ENCODE measurements at places on chromosomes 6 and 20. TPM values are rescaled to one million over a fixed set of nuclear protein-coding genes. Genes with fewer than 3 reads are reported as not detected.

The DUSP15 gene
- 4.1 TPM for total RNA-seq

DNA sequence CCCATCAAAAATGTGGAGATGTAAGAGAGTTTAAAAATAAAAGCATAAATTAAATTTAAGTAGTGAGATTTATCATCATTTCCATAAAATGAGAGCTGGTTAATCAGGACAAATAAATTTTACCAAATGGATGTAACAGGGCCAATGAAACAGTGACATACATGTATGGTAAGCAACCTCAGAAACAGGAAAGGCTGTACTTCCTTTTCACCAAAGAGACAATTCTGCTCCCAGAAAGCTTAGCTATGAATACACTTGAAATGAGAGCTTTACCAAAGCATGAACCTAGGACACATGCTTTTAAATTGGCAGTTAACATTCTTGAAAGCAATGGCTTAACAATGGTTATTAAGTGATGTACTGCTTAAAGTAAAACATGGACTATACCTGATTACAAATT lies 12.1 kb upstream of the UBE2J1 start:
- H3K27ac ChIP-seq, result no peak overlapping the region
- DNase-seq, result no peak
- no peak overlapping the region for H3K4me3 ChIP-seq
- no peaks in the 10 kb centered on the region for H3K27me3 ChIP-seq
- no peaks in the 10 kb centered on the region for H3K36me3 ChIP-seq

DNA sequence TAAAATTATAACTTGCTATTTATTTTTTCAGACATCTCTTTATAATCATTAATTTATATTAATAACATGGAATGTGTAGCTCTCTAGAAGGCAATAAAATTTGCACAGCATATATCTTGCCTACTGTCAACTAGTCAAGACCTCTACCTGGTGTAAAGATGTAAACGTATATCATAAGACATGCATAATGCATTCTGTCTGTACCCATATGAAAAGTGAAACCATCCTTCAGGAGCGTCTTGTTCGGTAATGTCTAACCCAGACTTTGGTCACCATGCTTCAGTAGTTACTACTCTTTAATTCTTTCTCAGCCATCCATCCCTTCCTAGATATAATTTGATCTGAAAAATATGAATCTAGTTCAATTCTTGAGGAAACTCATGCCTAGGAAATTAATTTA lies 21.0 kb downstream of the CEP43 start:
- H3K27ac ChIP-seq, result no peak overlapping the region
- DNase-seq, result no peak
- no peak overlapping the region for H3K4me3 ChIP-seq
- H3K4me1 ChIP-seq, result no peaks in the 10 kb centered on the region
- H3K36me3 ChIP-seq, result peaks cover 10% of the 10 kb centered on the region

DNA sequence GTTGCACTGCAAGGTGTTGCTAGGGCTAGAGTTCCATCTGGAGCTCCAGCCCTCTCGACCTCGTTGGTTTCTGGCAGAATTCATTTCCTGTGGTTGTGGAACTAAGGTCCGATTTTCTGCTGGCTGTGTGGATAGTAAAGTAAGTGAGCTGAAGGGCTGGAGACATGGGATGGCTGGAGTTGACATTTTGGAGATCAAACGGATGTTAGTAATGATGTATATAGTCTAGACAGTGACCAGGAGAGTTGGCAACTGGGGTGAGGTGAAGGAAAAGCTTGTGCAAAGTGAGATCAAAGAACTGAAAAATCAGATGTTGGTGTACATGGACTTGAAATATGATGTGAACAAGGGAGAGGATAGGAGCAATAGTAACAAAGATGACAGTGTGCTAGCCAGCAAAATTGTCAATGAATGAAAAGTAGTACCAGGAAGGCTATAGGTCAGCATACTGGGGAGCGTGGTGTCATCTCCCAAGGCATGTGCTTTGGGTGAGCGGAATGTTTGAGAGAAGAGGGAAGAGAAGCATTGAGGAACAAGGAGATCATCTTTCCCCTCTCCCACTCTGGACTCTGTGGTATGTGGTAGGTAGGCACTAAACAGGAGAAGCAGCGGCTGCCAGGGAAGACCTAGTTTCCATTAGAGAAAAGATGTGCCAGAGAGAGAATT lies 7.8 kb downstream of the QRSL1 start:
- H3K27me3 ChIP-seq, result no peaks in the 10 kb centered on the region
- H3K36me3 ChIP-seq, result peaks cover 6% of the 10 kb centered on the region
- peaks cover 1% of the 10 kb centered on the region for H3K4me1 ChIP-seq
- H3K27ac ChIP-seq, result no peak overlapping the region
- no peak overlapping the region for H3K4me3 ChIP-seq
- DNase-seq, result no peak

GRCh38 chr6:57013521-57013926 lies 33.0 kb upstream of the KIAA1586 start:
- DNase-seq, result no peak
- no peaks in the 10 kb centered on the region for H3K4me1 ChIP-seq
- no peaks in the 10 kb centered on the region for H3K36me3 ChIP-seq

The CDSN gene
- total RNA-seq, result not detected

DNA sequence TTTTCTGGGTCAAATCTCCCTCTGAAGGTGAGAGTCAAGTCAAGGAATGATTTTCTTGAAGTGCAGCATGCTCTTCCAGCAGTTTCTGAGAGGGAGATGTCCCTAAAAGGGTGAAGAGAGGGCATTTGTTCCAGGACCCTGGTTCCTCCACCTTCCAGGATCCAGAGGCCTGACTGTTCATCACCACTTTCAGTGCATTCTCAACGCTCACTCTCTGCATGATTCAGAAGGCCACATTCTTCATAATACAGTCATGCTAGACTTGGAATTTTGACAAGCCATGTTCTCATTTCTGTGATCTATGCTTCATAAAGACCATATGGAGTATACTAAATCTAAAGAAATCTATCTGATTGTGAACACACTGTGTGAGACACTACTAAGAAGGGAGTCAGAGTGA lies 85.1 kb downstream of the PDE7B start:
- no peak for DNase-seq
- H3K4me1 ChIP-seq, result peaks cover 12% of the 10 kb centered on the region
- no peaks in the 10 kb centered on the region for H3K27me3 ChIP-seq
- no peaks in the 10 kb centered on the region for H3K36me3 ChIP-seq

GRCh38 chr20:1331801-1332453 lies 3.0 kb upstream of the SDCBP2 start:
- H3K27ac ChIP-seq, result peak overlapping the region; percentile 55
- DNase-seq, result no peak
- no peaks in the 10 kb centered on the region for H3K4me1 ChIP-seq
- no peaks in the 10 kb centered on the region for H3K27me3 ChIP-seq
- H3K36me3 ChIP-seq, result no peaks in the 10 kb centered on the region
- H3K4me3 ChIP-seq, result no peak overlapping the region

DNA sequence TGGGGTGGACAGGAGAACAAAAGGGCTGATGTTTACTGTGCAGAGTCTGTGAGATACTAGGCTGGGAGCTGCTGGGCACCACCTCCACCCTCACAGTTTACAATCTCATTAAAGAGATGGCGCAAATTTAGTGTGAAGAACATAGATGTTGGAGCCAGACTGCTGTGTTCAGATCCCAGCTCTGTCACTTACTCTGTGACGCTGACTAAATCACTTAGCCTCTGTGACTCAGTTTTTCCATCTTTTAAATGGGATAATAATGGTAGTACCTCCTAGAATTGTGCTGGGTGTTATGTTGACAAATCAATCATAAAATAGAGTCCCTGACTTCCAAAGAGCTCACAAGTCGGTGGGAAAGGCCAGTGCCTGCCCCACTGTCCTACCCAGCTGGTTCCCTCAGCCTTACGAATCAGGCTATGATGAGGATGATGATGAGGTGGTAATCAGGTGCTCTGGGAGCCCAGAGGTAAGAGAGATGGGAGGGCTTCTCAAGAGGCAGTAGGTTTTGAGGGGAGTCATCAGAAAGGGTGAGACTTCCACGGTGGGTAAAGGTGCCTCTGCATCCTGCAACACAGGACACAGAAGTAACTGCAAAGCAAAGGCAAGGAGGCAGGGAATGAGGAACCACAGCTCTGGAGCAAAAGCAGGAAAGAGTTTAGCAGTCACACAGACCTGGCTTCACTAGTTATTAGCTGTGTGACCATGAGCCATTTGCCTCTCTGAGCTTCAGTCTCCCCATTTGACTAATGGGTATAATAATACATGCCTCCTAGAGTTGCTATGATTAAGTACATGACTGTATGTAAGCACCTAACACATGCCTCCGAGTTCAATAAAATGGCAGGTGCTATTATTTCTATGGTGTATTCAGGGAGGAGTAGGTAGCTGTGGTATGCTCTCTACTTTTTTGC lies 8.9 kb downstream of the FYN start:
- no peak overlapping the region for H3K4me3 ChIP-seq
- no peak for DNase-seq
- H3K36me3 ChIP-seq, result no peaks in the 10 kb centered on the region
- H3K27ac ChIP-seq, result no peak overlapping the region
- H3K27me3 ChIP-seq, result no peaks in the 10 kb centered on the region

DNA sequence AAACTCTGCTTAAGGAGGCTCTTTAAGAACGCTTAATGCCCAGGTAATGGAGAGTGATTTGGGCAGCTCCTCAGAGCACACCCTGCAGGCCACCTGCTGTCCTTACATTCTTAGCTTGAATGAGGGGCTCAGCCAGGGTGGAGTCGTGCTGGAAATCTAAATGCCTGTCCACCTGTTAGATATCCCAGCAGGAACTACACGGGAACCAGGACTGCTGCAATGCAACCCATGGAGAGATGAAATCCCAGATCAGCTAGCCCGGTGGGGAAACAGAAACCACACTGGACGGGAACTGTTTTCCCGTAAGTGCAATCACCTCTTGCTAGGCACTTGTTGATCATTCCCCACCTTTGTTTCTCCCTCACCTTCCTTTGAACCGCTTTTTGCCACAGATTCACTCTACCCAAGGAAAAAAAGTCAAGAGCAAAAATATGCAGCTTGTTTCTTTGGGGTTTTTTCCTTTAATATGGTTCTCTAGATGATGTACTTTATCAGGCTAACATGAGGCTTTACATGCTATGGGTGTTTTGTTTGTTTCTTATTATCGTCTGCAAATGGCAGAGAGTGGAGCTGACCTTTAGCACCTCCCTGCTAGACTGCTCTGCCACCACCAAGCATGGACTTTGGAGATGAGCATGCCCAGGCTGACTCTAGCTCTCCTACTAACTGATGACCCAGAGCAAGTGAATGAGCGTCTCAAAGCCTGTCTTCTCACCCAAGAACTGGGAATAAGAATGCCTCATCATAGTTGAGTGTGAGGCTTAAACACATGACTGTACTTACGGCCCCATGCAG lies 125.9 kb upstream of the TNFAIP3 start:
- no peak overlapping the region for H3K27ac ChIP-seq
- no peaks in the 10 kb centered on the region for H3K4me1 ChIP-seq
- H3K36me3 ChIP-seq, result no peaks in the 10 kb centered on the region
- no peak for DNase-seq

GRCh38 chr6:38847497-38847896 lies 132.4 kb downstream of the DNAH8 start:
- H3K27ac ChIP-seq, result no peak overlapping the region
- no peaks in the 10 kb centered on the region for H3K4me1 ChIP-seq
- H3K36me3 ChIP-seq, result no peaks in the 10 kb centered on the region
- H3K27me3 ChIP-seq, result no peaks in the 10 kb centered on the region
- DNase-seq, result no peak

DNA sequence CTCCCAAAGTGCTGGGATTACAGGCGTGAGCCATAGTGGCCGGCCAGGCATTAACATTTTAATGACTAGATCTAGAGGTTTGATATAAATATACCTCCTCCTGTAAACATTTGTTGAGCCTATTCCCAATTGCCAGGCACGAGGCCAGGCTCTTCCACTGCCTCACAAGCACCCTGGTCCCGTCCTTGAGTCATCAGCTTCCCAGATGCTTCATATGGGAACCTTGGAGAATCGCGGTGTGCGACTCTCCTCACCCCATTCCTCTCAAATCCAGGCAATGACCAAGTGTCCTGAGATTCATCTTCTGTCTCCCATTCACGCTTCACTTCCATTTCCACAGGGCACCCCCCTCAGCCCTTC lies 35.9 kb upstream of the PIM1 start:
- no peaks in the 10 kb centered on the region for H3K27me3 ChIP-seq
- H3K4me3 ChIP-seq, result no peak overlapping the region
- H3K36me3 ChIP-seq, result no peaks in the 10 kb centered on the region
- no peak for DNase-seq
- H3K27ac ChIP-seq, result no peak overlapping the region
- H3K4me1 ChIP-seq, result peaks cover 23% of the 10 kb centered on the region

- no peak for DNase-seq
- no peak overlapping the region for H3K4me3 ChIP-seq
These were observed 471.4 kb downstream of the ADGRB3 start for GRCh38 chr6:69106511-69106910.

All from lung (tissue), 17 donors.